Urinary bladder (tissue), 4 donors: ENCODE measurements at places on chromosomes 16 and 17. TPM values are rescaled to one million over a fixed set of nuclear protein-coding genes. Genes with fewer than 3 reads are reported as not detected.

DNA sequence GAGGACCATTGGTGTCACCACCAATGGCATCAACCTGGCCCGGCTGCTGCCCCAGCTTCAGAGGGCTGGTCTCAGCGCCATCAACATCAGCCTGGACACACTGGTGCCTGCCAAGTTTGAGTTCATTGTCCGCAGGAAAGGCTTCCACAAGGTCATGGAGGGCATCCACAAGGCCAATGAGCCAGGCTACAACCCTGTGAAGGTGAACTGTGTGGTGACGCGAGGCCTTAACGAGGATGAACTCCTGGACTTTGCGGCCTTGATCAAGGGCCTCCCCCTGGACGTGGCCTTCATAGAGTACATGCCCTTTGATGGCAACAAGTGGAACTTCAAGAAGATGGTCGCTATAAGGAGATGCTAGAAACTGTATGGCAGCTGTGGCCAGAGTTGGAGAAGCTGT is 111.9 kb upstream of the SIAH1 start:
- DNase-seq: no peak

DNA sequence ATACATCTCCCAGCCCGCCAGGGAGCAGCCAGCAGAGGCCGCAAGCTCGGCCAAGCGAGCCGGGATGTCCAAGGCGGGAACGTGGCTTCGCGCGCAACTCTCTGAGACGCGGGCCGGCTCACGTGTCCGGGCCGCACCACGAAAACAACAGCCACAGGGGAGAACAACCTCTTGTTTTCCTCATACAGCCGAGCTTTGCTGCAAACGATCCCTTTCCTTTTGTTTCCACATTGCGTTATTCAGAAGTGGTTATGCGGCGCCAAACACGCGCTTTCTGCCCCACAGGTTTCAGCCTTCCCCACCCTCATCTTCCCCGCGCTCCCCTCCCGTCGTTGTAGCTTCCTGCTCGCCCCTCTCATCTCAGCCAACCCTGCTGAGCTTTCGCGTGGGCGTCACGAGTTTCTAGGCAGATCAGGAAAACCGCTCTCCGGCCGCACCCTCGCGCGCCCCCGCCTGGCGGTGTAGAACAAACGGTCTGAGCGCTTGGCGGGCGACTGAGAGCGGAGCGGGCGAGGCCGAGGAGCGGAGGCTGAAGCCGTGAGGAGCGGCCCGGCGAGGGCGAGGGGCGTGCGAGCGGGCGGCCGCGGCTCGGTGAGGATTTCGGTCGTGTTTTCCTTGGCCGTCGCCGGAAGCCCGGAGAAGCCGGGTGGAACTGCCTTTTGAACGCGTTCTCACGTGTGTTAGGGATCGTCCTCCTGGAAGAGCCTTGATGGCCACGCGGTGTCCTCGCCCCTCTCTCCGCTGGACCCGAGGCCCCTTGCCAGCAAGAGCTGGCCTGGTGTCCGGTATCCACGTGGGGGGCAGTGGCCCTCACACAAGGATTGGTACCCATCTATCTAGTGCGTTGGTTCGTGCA is 6.6 kb upstream of the SMARCD2 start:
- DNase-seq: peak; percentile 77

DNA sequence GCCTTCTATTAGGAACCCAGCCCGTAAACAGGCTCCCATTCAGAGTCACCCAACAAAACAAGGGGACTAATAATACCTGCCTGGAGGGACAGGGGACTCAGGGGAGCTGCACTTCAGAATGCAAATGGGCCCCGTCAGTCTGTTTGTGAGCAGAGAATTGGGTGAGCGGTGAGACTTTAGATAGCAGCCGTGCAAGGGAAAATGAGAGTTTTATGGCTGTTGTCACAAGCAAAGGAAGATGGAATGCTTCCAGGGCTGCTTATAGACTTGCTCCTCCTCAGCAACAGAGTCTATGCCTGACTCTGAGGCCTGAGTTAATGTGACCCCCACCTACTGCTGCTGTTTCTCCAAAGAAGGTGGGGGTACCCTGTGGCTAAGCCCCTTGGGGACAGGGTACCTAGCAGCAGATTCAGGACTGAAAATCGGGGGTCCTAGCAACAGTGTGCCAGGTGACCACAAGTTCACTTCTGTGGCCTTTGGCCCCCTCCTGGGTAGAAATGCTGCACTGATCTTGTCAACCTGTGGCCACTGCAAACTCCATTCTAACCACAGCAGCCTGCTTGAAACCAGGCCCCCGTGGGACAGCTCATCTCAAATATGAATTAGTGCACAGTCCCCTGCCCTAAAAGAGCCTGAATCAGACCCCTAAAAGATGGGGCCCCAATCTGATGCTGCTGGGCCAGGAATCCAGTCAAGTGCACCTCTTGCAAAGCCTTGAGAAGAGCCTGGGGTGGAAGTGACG is 126.4 kb downstream of the C16orf78 start:
- no peak for DNase-seq

- DNase-seq: no peak
Observed at GRCh38 chr17:16447676-16448075, 32.3 kb downstream of the TRPV2 start.

DNA sequence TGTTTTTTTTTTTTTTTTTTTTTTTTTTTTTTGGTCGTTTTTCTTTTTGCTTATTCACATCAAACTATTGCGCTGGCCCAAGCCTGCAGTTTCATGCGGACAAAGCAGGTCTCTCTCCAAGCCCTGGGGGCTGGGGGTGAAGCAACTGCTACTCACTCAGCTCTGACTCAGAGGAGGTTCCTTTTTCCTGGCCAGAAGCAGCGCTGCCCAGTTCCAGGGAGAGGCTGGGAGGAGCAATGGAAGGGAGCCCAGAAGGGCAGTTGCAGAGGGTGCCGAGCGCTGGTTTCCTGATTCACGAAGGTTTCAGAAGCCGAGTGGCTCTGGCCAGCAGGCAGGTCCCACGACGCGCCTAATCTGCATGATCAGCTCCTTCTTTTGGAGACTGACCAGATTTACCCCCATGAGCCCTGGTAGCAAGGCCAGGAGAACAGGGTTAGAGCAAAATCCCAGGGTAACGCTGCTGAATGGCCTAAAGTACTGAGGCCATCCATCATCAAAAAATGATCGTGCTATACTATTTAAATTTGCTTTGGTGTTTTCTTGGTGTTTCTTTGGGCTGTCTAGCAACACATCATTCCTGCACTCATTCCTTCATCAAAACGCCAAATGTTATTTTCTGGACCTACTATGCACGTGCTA is 144.7 kb upstream of the SOX9 start:
- DNase-seq: no peak

DNA sequence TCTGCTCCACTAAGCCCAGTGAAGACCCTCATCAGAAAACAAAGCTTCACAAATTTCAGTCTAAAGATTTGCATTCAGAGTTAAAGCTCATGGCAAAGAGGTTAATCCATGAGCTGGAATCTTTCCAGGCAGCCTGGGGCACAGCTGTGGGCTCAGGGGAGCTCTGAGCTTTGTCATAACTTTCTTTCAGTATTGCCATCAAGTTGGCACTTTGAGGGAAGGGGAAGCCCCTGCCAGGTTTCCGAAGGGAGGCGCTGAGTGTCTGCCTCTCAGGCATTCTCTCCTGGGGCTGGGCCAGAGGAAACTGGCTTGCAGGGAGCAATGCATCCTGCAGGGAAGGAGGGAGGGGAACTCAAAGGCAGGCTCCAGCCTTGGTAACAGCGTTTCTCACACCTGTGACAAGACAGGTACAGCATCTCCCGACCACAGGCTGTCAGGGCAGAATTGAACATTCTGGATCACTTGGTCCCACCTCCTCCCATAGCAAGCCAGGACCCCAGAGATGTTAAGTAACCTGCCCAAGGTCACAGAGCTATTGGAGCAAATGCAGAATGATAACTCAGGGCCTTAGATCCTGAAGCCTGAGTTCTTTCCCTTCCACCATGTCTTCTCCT is 3.9 kb downstream of the LPO start:
- no peak for DNase-seq

DNA sequence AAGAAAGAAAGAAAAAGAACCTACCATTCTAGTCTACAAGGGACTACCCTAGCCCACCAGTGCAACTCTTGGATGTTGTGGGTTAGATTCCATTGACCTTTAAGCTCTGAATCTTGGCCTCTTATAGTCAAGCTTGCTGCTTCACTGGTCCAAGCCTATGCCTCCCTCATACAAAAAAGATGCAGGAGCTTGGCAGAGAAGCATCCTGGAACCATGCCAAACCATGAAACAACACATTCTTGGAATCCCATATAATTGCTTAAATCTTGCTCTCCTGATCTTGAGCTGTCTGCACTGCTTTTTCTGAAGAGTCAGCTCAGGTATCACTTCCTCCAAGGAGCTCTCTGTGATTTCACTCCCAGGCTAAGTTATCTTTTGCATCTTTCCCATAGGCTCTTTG is 117.9 kb upstream of the GPR139 start:
- DNase-seq: no peak

GRCh38 chr16:14310519-14310991 is 239.4 kb downstream of the MRTFB start:
- DNase-seq: no peak

GRCh38 chr16:64969221-64969620 is 152.6 kb downstream of the CDH11 start:
- DNase-seq: no peak

ADAD2 gene
- 0.47 TPM for polyA plus RNA-seq

PLXDC1 gene
- 7.1 TPM for polyA plus RNA-seq

DNA sequence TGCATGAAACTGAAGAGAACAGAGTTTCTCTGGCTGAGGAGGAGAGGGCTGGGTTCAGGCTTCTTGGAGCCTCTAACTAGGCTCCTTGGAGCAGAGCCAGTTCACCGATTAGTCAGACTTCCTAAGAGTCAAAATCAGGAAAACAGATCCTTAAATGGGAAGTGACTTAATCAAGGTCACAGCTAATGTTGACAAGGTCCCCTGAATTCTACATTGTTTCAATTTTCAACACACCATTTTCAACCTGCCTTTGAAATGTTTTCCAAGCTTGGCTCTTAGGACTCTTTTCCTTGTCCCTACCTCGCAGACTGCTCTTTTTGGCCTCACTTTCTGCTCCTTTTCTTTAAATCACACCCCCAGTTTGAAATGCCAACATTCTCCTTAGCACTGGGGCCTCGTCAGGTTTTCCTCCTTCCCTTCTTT is 16.3 kb downstream of the MYL4 start:
- DNase-seq: no peak
